ENCODE measurements at places on chromosomes 6 and 20.

DNA sequence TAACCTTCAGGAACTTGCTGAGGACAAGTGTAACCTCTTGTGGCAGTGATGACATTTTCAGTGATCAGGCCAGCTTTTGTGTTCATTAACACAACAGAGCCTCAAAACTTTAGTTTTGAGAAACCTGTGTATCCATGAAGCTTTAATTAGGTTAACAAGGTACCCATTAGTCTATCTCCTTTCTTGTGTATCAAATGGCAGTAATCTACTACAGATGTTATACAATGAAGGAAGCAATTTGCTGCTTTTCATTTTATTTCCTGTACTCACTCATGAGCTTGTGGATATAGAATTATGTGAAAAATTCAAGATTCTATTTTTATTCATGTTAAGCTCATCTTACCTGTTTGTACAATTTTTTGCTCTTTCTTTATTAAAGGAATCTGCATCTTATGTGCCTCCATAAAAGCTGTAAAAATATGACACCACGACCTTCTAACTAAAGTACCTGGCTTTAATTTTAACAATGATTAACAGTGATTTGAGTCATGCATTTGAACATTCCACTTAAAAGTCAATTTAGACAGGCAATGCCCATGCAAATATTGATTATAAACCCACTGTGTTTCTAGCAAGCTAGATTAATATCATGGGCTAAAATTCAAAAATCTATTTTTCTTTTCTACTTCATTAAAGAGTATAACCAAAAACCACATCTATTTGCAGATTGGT is 897.3 kb downstream of the KIF16B start:
- no peak for DNase-seq

- no peak for DNase-seq
Observed at GRCh38 chr6:23282252-23283021, 713.1 kb downstream of the HDGFL1 start.

DNA sequence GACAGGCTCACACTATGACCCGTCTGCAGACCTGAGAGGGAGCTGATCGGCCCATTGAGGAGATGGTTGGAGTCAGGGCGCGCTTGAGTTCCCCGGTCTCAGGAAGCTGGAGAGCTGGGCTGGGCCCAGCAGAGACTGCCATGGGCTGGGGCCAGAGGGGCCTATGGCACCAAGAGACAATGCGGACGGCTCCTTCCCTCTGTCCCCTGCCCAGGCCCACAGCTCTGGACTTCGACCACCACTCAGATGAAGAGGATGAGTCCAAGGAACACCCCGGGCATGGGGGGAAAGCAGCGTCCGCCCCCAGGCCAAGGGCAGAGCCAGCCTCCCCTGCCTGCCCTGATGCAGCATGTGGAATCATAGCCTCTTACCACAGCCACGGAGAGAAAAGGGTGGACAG is 40.2 kb upstream of the PHACTR3 start:
- no peak for DNase-seq

GRCh38 chr6:159756508-159756907 is 5.3 kb upstream of the ACAT2 start:
- no peak for DNase-seq

- DNase-seq = no peak
Observed at GRCh38 chr20:51481341-51481914, 61.1 kb downstream of the NFATC2 start.

DNA sequence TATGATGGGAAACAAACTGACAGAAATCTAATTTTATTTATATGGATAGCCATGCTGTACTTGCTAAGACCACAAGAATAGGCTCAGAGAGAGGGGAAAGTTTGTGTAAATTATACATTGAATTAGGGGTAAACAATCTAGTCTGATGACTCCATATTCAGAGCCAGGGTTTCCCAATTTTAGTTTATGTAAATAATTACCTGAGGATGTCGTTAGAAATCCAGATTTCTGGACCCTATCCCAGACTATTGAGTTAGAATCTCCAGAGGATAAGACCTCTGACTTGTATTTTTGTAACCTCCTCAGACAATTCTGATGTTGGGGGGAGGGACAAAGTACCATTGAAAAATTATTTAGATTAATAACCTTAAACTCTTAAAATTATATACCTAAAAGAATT is 18.3 kb downstream of the ACSS2 start:
- no peak for DNase-seq

DNA sequence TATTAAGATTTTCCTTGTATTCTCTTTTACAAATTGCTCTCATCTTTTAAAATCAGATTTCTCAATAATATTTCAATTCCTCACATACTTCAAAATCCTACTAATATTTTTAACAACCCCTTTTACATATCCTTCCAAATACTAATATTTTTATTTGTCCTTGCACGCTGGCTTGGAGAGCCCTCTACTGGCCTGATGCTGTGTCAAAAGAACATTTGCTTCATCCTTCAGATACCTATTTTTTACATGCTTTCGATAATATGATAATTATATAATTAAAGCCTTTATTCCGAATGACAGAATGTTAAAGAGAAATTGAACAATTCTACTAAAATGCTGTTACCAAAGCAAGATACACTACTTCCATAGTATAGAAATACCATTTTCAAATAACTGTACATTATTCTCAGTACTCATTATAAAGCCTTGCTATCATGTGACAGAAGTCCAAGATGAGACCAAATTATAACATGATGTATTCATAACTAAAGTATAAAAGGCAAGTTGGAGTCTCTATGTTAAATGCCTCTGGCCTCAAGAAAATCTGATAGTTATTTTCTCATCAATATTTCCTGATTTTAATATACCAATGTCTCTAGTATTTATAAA is 39.0 kb upstream of the PLN start:
- DNase-seq = peak; percentile 7

GRCh38 chr20:47785311-47785853 is at the start of gene SULF2:
Gene SULF2, minus strand, starts transcription at chr20:47785481. Its CDS starts 28,118 bp downstream, at chr20:47757363.
- no peak for DNase-seq

- DNase-seq = no peak
Observed at GRCh38 chr20:51526754-51527153, 15.8 kb downstream of the NFATC2 start.

DNA sequence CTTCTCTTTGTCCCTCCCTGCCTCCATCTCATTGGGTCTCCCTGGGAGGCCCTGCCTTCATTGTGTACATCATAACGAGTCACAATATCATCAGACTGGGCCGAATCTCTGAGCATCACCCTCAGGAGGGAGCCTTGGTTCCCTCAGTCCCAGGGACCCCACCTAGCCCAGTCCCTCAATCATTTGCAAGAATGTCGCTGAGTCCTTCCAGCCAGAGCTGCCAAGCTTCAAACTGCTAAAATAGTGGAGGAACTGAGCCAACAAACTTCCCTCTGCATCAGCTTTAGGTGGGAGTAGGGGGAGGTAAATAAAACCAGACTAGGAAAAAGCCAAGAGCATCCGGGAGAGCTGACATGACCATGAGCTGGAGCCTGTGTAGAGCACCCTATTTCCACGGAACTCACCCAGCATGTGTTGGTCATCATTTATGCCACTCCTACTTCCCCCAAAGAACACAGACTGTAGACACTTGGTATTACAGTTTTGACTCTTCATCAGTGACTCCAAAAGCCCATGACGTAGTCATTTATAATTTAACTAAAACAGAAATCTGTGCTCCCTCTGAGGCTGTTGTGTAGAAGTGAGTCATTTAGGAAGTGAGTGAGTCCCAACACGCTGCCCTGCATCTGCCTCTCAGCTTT is 28.8 kb upstream of the IL17A start:
- peak; percentile 4 for DNase-seq

DNA sequence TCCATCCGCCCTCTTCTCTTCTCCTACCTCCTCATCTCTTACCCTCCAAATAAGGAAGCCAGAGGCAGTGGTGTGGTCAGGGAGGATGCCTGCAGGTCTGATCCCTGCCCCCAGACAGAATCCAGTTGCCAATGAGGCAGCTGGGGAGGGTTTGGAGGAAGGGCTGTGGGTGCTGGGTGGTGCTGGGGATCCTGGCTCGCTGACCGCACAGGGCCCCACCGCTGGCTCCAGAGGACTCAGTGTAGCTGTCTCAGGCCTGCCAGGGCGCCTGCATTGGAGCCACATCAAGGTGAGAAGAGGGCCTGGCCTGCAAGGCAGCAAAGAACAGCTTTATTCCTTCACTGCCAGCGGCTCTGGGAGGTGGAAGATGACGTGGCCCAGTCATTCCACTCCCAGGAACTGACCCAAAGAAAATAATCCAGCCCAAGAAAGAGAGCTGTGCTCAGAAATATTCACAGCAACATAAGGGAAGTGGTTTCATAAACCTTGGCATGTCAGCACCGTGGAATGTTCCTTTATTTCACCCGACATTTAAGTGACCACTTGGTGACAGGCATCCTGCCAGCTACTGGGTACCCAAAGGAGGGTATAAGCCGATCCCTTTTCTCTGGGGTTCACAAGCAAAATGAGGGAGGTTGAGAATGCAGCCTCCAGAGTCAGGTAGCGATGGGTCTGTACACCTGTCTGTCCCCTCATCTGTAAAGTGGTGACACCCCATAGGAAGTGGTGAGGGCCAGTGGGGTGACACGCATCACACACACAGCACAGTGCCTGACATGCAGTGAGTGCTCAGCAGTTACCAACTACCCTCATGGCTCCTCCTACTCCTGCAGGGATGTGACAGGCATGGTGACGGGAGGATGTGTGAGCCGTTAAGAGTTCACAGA is 125.1 kb downstream of the SNX5 start:
- peak; percentile 45 for DNase-seq

DNA sequence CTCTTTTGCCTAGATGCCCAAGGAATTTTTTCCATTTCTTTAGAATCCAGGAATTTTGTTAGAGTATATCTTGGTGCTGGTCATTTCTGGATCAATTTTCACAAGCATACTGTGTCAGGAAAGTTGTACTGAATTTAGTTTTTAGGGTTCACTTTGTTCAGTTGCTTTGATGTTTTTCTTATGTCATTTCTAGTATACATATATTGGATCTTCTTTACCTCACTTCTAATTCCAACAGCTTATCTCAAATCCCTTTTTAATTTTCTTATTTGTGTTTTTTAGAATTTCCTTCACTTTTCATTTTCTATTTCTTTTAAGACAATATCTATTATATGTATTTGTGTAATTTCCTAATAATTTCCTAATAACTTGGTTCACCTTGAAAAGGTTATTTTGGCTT is 281.0 kb upstream of the AGPAT4 start:
- DNase-seq = no peak

DNA sequence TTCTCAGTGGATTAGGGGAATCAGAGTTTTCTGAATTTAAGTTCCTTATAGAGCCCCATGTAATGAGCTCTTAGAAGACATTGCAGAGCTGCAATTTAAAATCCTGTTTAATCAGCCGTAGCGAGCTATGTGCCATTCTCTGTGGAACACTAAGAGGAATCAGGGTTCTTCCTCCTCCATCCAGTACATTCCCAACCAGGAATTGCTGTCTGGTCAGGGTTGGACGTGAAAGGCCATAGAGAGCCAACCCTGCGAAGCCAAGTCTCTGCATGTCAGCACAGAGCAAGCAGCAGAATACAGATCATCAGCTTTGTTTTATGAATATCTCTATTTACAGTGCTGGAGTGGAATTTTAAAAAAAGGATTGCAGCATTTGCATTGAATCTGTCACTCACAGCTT is 366.0 kb downstream of the LAMA2 start:
- DNase-seq = no peak

GRCh38 chr6:11782524-11782923 is 3.9 kb upstream of the ADTRP start:
- DNase-seq = no peak

GRCh38 chr6:43941174-43941573 is 171.2 kb downstream of the VEGFA start:
- no peak for DNase-seq

DNA sequence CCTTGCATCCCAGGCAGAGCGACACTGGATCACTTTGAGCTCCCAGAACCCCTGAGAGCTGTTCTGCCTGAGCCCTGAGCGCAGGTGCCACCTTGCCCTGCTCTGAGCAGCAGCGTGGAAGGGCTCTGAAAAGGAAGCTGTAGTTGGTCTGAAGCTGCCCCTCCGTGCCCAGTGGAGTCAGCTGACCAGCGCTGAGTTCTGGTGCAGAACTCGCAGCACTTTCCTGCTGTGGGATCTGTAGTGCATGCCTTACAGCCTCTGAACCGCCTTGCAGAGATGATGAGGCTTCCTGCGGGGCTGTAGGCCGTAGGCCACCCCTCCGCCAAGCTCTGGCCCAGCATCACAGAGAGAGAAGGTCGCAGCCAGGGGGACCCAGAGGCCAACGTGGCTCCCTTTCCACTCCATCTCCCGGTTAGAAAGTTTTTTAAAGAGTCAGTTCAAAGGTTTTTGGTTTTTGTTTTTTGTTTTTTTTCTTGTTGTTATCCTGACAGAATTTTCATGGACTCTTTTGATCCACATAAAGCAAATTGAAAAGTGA is 158.3 kb upstream of the CST7 start:
- DNase-seq = no peak

DNA sequence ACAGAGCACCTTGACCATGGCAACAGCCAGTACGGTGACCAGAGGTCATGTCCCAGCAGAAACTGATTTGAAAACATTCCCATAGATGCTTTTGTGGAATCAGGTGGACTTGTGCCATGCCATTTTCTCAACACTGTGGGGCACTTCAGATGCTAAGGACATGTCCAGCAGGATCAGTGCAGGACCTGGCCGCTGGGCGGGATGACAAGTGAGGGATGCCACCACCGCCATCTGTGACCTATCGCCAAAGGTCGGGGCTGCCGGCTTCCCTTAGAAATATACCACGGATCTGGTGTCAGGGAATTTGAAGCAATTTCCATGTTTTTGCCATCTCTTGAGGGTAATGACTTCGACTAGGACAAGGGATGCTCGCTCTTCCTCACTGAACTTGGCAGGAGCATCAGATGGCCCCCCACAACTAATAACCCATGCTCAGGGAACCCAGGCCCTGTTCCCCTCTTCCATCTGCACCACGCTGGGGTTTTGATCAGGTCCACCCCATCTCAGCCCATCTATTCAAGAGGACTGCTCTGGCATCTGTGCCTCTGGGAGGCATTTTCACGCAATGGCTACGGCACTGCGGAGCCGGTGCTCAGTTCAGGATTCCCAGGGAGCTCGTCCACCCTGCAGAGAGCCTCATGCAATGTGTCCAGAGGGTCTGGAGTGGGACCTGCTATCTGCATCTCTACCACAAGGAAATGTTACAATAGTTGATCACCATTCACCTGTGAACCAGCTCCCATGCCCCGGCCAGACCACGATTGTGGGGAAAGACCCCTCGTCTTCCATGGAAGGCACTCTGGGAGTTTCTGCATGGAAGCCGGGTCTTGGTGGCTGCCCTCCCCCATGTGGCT is 302.6 kb downstream of the TAF4 start:
- no peak for DNase-seq

- no peak for DNase-seq
Observed at GRCh38 chr6:3999800-4000661, 78.9 kb downstream of the FAM217A start.

GRCh38 chr6:148164645-148165044 is 178.0 kb upstream of the SASH1 start:
- DNase-seq = no peak

DNA sequence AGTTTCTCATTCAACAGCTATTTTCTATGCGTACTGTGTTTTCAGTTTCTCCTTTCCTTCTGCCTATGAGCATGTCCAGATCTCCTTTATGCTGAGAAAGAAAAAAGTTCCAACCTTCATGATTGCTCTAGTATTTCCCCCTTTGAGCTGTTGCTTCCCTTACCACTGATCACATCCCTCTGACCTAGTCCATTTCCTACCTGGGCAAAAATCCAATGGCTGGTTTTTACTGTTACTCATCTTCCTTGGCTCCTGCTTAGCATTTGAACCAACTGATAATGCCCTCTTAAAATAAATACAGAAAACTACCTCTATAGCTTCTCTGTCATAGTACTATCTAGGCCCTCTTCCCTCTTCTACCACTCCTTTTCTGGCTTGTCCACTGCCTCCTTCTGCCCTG is 6.0 kb downstream of the RFX6 start:
- no peak for DNase-seq

GRCh38 chr20:21670981-21671380 is 34.5 kb upstream of the PAX1 start:
- no peak for DNase-seq
